Hypothalamus (tissue), 51 donors: ENCODE measurements at places on chromosomes 4 and X.
A peak's percentile ranks its signal among the peaks of the same experiment; 100 is the strongest.

DNA sequence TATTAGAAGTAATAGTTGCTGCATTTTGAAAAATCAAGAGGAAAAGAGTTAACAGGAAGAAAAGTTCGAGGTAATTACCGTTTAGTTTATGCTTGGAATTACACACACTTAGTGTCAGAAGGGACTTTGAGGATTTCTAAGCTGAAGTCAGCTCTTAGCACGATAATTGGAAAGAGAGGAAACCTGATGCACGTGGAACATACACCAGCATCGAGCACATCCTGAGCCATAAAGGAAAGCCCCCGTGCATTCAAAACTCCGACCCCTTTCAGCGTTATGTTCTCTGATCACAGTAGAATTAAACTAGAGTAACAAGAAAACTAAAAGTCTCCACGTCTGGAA is 400 bp upstream of the PAQR3 start:
- DNase-seq = no peak

GRCh38 chr4:38177641-38178391 is 217.6 kb downstream of the PTTG2 start:
- DNase-seq = no peak

GRCh38 chr4:112567536-112567935 is 51.6 kb upstream of the NEUROG2 start:
- no peak for DNase-seq

DNA sequence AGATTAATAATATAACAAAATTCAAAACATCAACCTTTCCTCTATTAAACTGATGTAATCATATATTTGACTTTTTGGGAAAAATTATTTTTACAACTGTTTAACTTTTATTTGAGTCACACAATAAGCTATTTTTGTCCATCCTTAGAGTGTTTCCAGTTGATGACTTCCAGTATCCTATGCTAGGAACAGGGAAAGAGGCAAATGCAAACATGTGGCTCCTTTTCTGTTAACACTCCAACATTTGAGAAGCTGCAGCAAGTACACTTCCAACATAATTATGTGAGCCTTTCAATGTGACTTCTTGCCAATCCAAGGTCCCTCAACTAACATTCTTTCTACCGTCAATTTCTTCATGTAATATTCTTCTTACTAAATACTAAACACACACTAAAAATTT is 117.7 kb downstream of the PPA2 start:
- DNase-seq = no peak

GRCh38 chr4:96146686-96147085 is 306.8 kb downstream of the PDHA2 start:
- DNase-seq = no peak

DNA sequence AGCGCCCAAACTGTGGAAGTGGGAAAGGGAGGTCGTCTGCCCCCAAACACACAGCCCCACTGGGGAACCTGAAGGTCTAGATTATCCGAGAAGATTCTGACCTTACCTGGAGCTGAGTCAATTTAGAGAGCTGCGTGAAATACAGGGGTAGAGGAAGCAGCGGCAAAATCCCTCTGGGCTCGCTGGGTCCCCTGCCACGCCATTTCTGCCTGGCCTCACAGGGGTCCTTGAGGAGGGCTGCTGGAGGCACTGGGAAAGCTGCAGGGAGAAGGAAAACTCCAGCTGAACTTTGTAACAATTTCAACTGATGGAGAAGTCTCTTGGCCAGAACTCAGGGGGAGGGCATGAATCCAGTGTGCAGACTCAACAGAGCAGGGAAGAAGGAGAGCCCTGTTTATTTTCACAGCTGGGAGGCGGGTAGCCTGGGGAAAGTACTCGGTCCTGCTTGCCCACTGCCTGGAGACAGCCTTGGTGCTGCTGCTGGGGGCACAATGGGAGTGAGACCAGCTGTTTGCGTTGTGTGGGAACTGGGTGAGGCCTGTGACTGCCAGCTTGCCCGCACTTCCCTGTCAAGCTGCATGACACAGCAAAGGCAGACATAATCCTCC is 93.2 kb upstream of the MAPK10 start:
- peak; percentile 14 for DNase-seq

- no peak for DNase-seq
Measured at GRCh38 chr4:25950461-25951389, 36.7 kb downstream of the SMIM20 start.

DNA sequence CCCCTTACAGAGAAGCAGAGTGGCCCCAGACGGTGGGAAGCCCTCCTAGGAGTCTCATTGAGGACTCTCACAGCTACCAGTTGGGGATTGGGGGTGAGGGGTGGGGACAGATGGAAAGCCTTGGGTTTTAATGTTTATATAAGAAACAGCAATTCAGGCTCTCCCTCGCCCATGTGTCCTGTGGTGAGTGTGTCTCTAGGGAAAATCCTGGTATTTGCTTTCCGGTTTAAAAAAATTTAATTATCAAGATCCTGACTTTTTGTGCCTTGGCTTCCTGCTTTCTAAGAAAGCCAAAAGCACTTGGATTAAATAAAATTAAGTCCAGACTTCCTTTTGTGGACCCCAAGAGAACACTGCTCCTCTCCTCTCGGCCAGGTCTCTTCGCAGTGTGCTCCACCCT is 93.8 kb downstream of the SOWAHB start:
- no peak for DNase-seq

- no peak for DNase-seq
Measured at GRCh38 chrX:38861489-38861888, 60.2 kb downstream of the MID1IP1 start.

DNA sequence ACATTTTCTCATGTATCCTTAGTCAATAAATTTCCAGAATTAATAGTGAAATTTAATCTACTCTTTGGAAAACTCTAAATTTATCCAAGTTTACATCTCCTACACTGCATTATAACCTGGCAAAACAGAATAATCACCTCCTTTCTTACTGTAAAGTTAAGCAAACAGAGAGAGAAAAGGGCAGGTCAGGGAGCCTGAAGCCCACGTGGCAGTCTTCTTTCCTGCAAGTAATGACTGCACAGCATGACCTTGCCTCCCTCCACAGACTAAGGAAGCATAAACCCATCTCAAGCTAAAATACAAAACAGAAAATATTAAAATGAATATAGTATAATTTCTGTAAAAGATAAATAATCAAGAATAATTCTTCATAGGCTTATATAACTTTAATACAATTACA is 1153.0 kb downstream of the C4orf33 start:
- DNase-seq = no peak

DNA sequence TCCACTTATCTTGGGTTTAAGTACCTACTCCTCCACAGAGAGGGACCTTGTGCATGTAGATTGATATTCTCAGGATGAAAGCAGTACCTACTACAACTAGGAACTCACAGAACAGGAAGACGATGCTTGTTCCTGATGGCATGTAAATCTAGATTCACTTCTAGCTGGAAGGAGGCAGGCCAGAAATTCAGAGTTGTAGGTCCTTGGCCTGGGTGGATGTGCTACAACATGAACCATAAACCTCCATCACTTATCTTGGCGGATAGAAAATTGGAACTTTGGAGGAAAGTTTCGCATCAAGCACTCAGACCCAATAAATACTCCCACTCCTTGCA is 9.3 kb upstream of the SMIM20 start:
- no peak for DNase-seq

GRCh38 chrX:42247241-42247640 is 323.9 kb upstream of the CASK start:
- no peak for DNase-seq

DNA sequence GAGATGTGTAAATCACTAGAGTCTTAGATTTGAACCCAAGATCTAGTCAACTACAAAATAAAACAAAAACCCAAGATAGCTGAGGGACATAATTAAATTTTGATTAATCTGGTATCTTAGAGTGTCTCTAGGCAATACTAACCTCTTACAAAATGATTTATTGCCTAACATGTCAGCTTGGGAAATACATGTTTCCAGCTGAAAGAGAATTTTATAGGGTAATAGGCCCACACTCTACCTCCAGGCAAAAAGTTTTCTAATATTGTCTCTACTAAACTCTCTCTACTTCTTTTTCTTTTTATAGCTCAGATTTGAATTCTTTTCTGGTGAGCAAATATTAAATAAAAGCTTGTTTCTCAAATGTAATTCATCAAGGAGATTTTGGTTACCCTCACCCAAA is 263.2 kb downstream of the IL15 start:
- DNase-seq = no peak
